ENCODE measurements at places on chromosomes 3 and 15.

GRCh38 chr3:126266291-126266840 lies 86.0 kb upstream of the ALDH1L1 start:
- DNase-seq = no peak

GRCh38 chr3:79326642-79327041 lies 441.2 kb downstream of the ROBO1 start:
- DNase-seq = no peak

GRCh38 chr15:100651253-100651652 lies 48.9 kb downstream of the ASB7 start:
- DNase-seq = no peak

GRCh38 chr3:177905173-177906125 lies 630.8 kb upstream of the KCNMB2 start:
- no peak for DNase-seq

- no peak for DNase-seq
Measured at GRCh38 chr3:69696367-69696766, 42.9 kb upstream of the MITF start.

Data from activated naive CD8-positive, alpha-beta T cell treated with anti-CD3 and anti-CD28 coated beads for 36 hours (primary cell).